LHCN-M2 (cell line): ENCODE measurements at places on chromosomes 2 and 18. TPM values are rescaled to one million over a fixed set of nuclear protein-coding genes. Genes with fewer than 3 reads are reported as not detected.
A peak's percentile ranks its signal among the peaks of the same experiment; 100 is the strongest.

DNA sequence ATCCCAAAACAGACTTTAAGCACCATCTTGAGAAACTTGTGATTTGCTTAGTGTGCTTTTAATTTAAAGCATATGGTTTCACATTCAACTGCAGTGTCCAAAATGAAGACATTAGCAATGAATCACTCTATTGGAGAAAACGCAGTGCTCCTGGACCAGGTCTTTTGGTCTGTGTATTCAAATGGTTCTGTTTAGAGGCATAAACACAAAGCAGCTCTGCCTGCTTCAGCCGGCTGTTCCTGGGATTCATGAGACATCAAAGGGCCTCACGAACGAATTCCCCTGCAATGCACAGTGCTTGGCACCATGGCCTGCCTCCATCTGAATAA, 117.1 kb upstream of the SP5 start:
- no peak for DNase-seq

DNA sequence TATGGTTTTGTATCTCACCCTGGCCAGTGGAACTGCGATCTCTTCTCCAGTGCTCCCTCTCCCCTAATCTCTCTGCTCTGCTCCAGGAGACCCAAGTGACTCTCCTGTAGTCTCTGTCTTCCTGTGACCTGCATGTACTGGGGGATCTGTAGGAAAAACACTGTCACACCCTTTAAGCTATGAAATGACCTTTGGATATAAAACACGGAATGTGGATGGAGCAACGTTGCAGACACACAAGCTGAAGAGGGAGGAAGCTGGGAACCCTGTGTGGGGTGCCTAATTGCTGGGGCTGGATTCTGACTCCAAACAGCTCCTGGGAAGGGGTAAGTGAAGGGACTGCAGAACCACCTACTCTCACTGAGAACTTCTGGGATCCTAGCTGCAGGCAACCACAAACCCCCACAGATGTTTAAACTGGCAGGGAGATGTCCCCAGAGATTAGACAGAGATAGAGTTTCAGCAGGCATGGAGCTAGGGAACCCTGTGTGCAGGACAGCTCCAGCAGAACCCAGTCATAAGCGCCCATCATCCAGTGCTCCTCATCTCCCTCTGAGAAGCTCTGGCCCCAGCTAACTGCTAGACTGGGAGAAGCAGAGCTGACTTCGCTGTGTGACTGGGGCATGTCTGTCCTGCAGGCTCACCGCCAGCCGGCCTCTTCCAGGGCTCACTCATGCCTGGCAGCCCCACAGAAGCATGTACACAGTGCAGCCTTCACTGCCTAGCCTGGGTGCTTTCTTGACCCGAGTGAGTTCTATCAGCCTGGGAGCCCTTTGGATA, 482.7 kb upstream of the SETBP1 start:
- DNase-seq: peak; percentile 36

GRCh38 chr2:121202541-121203310, 82.3 kb downstream of the TFCP2L1 start:
- DNase-seq: no peak

The B3GNT7 gene
- total RNA-seq: not detected in 2 replicates

GRCh38 chr2:9285921-9286320, 79.3 kb downstream of the ASAP2 start:
- no peak for DNase-seq

DNA sequence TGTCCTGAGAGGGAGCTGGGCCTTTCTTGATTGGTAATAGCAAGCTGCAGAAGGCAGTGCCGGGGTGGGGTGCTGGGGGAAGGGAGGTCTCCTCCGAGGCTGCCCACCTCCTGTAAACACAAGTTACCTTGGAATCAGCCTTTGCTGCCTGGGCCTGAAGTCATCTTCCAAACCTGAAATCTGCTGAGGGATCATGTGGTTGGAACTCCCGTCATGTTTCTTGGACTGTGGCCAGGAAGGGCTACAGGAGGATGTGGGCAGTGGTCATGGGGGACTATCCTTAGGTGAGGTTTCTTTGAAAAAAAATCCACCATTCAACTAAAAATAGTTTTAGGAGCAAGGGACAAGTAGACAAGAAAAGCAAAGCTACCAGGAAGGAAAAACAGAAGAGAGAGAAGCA, 74.2 kb downstream of the CDK15 start:
- DNase-seq: no peak

- peak; percentile 23 for DNase-seq
Measured at GRCh38 chr2:11004199-11004598, 92.5 kb downstream of the KCNF1 start.
